ENCODE measurements at places on chromosomes 4 and X.
A peak's percentile ranks its signal among the peaks of the same experiment; 100 is the strongest.

GRCh38 chr4:99180382-99181070 lies 36.4 kb upstream of the ADH4 start:
- DNase-seq = peak; percentile 39

DNA sequence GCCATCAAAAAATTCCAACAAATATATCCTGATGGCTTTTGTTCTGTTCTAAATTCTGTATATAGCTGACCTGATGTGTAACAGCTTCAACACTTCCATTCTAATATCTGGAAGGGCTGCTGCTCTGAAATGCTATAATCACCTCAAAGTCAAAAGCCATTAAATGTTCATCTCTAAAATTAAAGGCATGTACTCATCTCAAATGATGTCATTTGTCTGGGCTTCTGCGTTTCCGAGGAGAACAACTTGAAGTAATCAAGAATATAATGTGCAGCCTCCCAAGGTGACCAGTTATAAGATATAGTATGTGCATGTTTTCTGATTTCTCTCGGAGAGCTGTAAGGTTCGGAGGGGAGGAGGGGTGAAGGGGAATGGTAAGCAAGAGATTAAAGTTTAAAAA lies 237.6 kb downstream of the SCFD2 start:
- no peak for DNase-seq

DNA sequence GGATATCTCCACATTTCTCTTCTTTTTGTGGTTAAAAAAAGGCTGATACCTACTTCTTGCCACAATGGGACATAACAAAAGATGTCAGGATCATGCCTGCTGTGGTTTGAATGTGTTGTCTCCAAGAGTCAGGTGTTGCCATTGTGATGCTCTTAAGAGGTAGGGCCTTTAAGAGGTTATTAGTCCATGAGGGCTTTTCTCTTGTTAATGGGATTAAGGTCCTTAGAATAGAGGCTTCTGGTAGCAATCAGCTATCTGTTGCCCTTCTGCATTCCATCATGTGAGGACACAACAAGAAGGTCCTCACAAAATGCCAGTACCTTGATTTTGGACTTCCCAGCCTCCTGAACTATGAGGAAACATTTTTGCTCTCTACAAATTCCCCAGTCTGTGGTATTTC lies 191.4 kb downstream of the GBA3 start:
- DNase-seq = no peak

- DNase-seq = no peak
Observed at GRCh38 chr4:179750374-179750773, 2308.1 kb upstream of the AGA start.

DNA sequence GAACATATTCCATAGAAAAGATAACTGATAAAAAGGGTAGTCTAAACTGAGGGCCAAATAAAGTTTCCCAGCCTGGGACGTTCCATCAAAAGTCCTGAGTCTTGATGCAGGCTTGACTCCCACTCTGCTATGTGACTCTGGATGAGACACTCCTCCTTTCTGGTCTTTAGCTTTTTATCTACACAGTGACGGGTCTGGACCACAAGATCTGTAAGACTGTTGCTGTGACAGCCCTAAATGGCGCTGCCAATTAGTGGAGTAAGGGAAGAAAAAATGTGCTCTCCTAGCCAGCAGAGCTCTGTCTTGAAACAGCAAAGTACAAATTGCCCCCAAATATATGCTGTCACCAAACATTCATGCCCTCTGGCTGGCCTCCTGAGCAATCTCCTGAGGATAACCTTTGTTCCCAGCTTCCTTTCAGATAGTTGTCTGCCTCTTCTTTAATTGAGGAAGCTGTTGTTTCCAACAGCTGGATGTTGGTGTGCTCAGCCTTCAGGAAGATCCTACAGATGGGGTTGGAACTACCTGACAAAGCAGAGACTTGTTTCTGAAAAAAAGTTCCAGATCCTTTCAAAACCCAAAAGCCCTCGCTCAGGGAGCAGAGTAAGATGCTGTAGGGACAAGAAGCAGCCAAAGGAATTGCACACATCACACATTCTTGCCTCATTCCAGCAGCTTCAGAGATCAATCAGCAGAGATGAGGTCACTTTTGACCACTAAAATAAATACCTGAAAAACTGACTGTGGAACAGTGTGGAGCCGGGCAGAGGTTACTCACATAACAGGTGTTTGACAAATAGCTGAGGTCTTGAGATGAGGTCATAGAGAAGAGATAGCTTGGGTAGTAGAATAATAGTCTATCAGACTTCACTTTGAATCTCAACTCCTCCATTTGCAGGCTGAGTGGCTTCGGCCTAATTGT lies 383.4 kb upstream of the FGF13 start:
- DNase-seq = no peak

DNA sequence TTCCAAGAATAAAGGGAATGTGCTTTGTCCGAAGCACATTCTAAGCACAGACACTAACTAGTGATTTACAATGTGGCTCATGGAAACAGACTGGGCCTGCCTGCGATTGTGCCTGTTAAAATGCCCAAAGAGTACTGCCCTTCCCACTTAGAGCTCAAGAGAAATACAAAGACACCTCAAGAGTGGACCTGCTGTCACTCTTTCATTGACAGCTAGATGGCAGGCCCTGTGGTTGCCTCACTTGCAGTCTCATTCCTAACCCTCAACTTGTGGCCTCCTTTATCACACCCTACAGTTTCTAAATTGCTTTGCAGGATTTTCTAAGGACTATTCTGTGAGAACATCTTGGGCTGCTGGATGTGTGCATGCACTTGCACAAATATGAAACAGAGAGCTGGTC lies 331.0 kb upstream of the EMCN start:
- DNase-seq = no peak

DNA sequence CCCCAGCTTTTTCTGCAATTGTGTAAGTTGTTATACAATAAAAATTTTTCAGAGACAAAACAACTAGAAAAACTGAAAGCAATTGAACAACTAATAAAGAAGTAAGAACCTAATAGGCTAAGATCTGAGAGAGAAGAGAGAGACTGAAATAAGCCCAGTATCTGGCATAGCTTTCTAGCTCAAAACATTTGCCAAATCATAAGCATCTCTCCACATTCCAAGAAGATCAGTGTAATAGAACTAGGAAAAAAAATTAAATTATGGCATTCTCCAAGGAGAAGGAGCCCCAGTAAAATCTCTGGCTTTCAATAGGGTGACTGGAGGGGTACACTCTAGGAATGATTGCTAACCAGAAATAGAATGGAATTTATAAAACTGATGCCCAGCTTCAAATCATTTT lies 19.0 kb upstream of the PPP3CA start:
- no peak for DNase-seq

DNA sequence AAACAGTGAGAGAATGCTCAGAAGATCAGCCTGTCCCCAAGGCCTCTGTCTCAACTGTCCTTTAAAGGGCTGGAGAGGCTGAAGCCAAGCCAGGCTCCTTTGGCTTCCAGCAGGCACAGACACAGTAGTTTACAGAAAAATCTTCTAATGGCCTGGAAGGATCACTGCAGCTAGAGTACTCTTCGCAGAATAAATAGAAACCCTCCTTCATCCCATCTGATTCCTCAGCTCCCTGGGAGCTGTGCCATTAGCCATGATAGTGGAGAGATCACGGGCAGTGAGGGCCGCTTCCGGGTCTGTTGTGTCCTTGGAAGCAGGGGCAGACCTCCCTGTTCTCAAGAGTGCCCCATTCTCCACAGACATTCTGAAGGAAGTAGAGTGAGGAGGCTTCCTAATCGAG lies 63.1 kb downstream of the CCNI start:
- DNase-seq = no peak

GRCh38 chrX:145484740-145485139 lies 237.4 kb downstream of the SPANXN1 start:
- no peak for DNase-seq

All from HFFc6 (cell line).